ENCODE measurements at places on chromosomes 1 and 21. TPM values are rescaled to one million over a fixed set of nuclear protein-coding genes. Genes with fewer than 3 reads are reported as not detected.

The CELA2A gene
- total RNA-seq, result not detected

The BRDT gene
- 0.44 TPM for total RNA-seq

The LCE2C gene
- not detected for total RNA-seq

The UBE2U gene
- not detected for total RNA-seq

The SPRR2F gene
- not detected for total RNA-seq

The TTC24 gene
- 0.84 TPM for total RNA-seq

The XCL2 gene
- not detected for total RNA-seq

The NBPF4 gene
- total RNA-seq, result 0.35 TPM

The ZNF593OS gene
- not detected for total RNA-seq

The APCS gene
- total RNA-seq, result not detected

The CRP gene
- not detected for total RNA-seq

The CSF3R gene
- total RNA-seq, result 0.61 TPM

The C4BPA gene
- total RNA-seq, result not detected

The RAB25 gene
- total RNA-seq, result 1.5 TPM

The TNN gene
- not detected for total RNA-seq

The TEDDM1 gene
- not detected for total RNA-seq

The TMPRSS15 gene
- total RNA-seq, result not detected

The DIO1 gene
- not detected for total RNA-seq

The GBP4 gene
- 48.5 TPM for total RNA-seq

The ETNK2 gene
- 3.8 TPM for total RNA-seq

The CR1L gene
- total RNA-seq, result 0.19 TPM

The SELP gene
- total RNA-seq, result 2.2 TPM

The DMRTA2 gene
- not detected for total RNA-seq

The ENAH gene
- total RNA-seq, result 0.26 TPM

The PPM1J gene
- total RNA-seq, result 0.76 TPM

Measured in CD4-positive, alpha-beta memory T cell (primary cell).